Heart left ventricle (tissue), 16 donors: ENCODE measurements at places on chromosomes 13 and 19.

GRCh38 chr13:71210861-71211260 lies 656.1 kb downstream of the DACH1 start:
- DNase-seq = no peak
- H3K27me3 ChIP-seq = no peaks in the 10 kb centered on the region
- peaks cover 18% of the 10 kb centered on the region for H3K4me1 ChIP-seq
- H3K4me3 ChIP-seq = no peak overlapping the region
- H3K27ac ChIP-seq = no peak overlapping the region

DNA sequence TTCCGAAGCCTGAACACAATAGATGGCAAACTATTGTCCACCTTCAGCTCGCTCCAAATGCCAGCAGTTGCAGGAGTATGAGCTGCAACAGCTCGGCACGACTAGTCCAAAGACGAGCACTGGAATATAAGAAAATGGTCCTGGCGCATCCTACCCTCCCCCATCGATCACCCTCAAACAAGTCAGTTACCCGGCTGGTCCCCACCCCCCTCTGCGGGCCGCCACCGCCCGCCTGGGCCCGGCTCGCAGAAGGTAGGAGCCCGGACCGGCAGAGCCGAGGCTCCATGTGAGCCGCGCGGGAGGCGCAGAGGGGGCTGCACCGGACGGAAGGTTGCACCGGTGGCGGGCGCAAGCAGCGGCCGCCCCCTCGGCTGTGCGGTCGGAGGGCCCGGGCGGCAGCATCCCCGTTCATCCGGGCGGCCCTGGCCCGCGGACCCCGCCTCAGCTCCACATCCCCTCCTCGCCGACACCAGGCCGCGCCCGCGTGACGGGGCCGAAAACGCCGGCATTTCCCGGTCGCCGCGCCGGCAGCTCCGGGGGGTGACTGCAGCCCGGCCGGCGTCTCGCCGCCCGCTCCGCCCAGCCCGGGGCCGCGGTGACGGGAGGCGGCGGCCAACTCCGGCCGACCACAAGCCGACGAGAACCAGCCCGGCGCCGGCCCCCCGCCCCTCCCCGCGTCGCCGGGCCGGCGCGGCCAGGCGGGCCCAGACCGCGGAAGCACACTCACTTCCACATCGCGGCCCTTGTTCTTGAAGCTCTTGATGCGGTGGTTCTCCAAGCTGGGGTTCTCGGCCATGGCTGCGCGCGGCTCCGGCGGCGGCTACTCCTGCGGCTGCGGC lies 552 bp downstream of the KPNA3 start:
- H3K27me3 ChIP-seq = no peaks in the 10 kb centered on the region
- peak overlapping the region; percentile 97 for H3K27ac ChIP-seq
- peak overlapping the region; percentile 88 for H3K4me3 ChIP-seq
- DNase-seq = peak; percentile 82
- no peaks in the 10 kb centered on the region for H3K36me3 ChIP-seq

DNA sequence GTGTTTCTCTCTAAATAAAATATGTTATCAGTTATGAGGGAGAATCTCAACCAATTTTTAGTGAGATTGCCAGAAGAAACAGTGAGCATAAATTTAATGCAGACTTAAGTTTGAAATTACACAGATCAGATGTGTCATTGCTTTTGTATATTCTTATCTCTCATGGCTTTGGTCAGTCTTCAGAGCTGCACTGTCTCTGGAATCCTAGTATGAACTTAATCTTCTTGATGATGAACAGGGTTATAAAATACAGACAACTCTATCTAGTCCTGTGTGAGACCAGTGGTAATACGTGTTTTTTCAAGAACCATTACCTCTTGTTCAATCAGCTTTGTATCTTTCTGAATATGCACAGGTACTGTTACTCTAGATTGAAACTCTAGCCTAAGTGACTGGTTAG lies 528.0 kb downstream of the DACH1 start:
- no peak overlapping the region for H3K4me3 ChIP-seq
- DNase-seq = no peak
- H3K27ac ChIP-seq = no peak overlapping the region
- no peaks in the 10 kb centered on the region for H3K36me3 ChIP-seq
- no peaks in the 10 kb centered on the region for H3K27me3 ChIP-seq

GRCh38 chr13:76992548-76993001 lies 694 bp downstream of the CLN5 start:
- H3K27ac ChIP-seq = peak overlapping the region; percentile 91
- H3K27me3 ChIP-seq = no peaks in the 10 kb centered on the region
- H3K4me3 ChIP-seq = peak overlapping the region; percentile 85
- H3K36me3 ChIP-seq = peaks cover 20% of the 10 kb centered on the region
- no peak for DNase-seq

GRCh38 chr13:69202996-69203395 lies 904.6 kb upstream of the ATXN8OS start:
- H3K4me3 ChIP-seq = no peak overlapping the region
- DNase-seq = no peak
- no peak overlapping the region for H3K27ac ChIP-seq
- H3K27me3 ChIP-seq = no peaks in the 10 kb centered on the region
- no peaks in the 10 kb centered on the region for H3K4me1 ChIP-seq
- no peaks in the 10 kb centered on the region for H3K36me3 ChIP-seq

DNA sequence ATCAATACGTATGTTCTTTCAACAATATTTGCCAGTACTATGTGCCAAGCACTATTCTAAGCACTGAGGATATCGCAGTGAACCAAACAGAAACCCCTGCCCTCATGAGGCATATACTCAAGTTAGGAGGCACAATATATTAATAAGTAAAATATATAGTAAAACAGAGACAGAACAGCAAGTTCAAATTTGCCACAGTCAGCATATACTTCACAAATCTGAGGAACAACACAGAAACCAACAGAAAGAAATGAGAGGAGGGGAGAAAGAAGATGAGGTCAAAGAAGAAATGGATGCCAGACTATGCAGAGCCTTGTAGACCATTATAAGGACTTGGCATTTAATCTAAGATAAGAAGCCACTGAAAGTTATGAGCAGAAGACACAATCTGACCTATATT lies 59.9 kb downstream of the KATNAL1 start:
- no peaks in the 10 kb centered on the region for H3K27me3 ChIP-seq
- peaks cover 12% of the 10 kb centered on the region for H3K36me3 ChIP-seq
- no peak for DNase-seq
- H3K4me1 ChIP-seq = peaks cover 8% of the 10 kb centered on the region

DNA sequence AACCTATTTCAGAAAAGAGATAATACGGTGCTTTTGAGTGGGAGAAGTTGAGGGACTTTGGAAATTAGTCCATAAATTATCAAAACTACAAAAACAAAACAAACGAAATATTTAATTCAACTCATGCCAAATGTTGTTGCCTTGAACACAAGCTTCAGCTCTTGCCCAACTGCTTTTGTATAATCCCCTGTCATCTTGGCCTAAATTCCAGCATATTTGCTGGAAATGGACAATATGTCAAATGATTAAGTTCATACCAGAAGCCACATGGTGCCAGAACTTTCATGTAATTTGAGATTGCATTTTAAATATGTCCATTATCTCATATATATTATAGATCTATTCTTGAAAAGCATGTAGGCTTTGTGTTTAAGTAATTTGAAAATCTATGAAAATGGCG lies 373.7 kb upstream of the SLITRK6 start:
- no peaks in the 10 kb centered on the region for H3K4me1 ChIP-seq
- DNase-seq = no peak
- no peak overlapping the region for H3K27ac ChIP-seq

- no peak for DNase-seq
- H3K27me3 ChIP-seq = no peaks in the 10 kb centered on the region
- no peak overlapping the region for H3K4me3 ChIP-seq
- H3K36me3 ChIP-seq = no peaks in the 10 kb centered on the region
- no peak overlapping the region for H3K27ac ChIP-seq
Observed at GRCh38 chr13:42380420-42381164, 108.6 kb downstream of the AKAP11 start.
